ENCODE measurements at places on chromosomes 5 and 9.

DNA sequence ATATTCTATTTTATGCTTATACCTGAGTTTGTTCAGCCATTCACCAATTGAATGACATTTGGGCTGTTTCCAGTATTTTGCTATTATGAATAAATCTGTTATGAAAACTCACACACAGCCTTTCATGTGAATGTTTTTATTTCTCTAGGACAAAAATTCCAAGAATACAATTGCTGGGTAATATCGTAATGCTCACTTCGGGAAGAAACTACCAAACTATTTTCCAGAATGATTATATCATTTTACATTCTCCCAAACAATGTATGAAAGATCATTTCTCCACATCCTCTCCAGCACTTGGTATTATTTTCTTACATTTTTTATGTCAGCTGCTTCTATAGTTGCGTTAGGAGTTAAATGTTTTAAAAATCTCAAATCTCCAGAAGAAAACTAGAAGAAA is 58.3 kb upstream of the LHFPL2 start:
- DNase-seq, result no peak

- DNase-seq, result no peak
These were observed 50.9 kb upstream of the CEMIP2 start for GRCh38 chr9:71819115-71819739.

- no peak for DNase-seq
These were observed 46.1 kb upstream of the RAI14 start for GRCh38 chr5:34609951-34610441.

- DNase-seq, result no peak
These were observed 174.6 kb downstream of the GOLPH3 start for GRCh38 chr5:31999470-31999869.

GRCh38 chr5:156218367-156219158 is 108.4 kb upstream of the SGCD start:
- DNase-seq, result no peak

GRCh38 chr9:134466869-134467616 is 140.8 kb downstream of the RXRA start:
- no peak for DNase-seq

GRCh38 chr5:131114754-131115153 is 50.3 kb downstream of the HINT1 start:
- DNase-seq, result no peak

DNA sequence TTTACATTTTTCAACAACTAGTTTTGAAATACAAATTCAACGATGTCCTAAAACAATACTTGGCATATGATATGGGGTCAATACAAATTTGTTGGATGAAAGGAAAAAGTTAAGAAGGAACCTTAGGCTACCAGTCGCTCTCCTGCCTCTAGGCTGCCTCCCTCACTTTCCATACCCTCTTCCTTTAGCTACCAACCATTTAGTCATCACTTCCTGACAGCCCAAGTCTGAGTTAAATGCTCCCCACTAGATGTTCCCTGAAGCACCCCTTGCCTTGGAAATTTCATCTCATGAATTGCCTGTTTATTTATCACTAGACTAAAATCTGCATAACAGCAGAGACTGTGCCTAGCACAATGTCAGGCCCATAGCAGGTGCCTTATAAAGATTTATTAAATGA is 2.7 kb upstream of the LARS1 start:
- no peak for DNase-seq

- peak; percentile 57 for DNase-seq
These were observed 391 bp upstream of the NRG2 start for GRCh38 chr5:140043508-140043872.

DNA sequence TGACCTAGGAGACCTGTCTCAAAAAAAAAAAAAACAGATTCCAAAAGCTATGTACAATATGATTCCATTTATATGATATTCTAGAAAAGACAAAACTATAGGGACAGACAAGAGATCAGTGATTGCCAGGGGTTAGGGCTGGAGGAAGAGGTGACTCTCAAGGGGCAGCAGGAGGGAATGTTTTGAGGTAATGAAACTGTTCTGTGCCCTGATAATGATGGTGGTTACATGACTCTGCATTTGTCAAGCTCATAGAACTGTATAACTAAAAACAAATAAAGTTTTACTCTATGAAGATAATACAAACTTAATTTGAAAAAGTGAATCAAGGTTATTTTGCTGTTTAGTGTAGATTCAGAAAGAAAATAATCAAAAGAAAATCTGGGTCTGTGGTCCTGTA is 125.3 kb upstream of the IQGAP2 start:
- no peak for DNase-seq

GRCh38 chr9:96532173-96532572 is 82.2 kb downstream of the HABP4 start:
- DNase-seq, result no peak

- no peak for DNase-seq
These were observed 205.8 kb downstream of the GABBR2 start for GRCh38 chr9:98502976-98503325.

- no peak for DNase-seq
These were observed 25.8 kb upstream of the SLC44A1 start for GRCh38 chr9:105218673-105219072.

DNA sequence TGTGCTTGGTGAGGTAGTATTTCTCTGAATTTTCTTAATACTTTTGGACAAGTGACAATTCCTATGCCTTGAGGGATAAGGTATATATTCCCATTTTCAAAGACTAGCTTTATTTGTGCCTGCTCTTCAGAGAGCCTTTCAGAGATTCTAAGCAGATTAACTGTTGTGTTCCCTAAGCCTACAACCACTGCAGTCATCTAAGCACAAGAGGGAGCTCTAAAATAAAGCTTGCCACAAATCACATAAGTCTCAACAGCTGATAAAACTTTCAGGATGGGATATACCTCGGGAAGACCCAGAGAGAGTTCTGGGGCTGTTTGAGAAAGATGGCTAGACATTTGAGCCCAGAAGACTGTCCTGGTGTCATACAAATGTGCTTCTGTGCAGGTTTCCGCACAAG is 157.3 kb downstream of the CYLC2 start:
- no peak for DNase-seq

GRCh38 chr9:114406441-114406840 is 18.7 kb upstream of the AKNA start:
- DNase-seq, result no peak

DNA sequence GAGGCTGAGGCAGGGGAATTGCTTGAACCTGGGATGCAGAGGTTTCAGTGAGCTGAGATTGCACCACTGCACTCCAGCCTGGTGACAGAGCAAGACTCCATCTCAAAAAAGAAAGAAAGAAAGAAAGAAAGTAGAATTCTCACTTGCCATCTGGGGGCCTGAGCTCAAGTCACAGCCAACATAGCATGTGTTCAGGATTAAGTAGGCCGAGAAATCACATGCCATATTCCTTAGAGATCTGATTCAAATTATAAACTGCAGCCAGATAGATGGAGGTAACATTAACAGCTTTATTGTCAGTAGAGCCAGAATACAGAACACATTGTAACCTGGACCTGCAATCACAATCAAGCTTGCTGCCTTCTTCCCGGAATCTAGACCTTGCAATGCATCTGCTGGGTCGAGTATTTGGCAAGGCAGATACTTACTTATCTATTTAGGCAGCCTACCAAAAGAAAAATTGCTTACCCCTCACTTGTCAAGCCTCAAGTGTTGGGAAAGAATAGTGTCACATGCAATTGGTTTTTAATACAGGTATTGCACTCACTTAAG is 173.7 kb downstream of the CPLANE1 start:
- DNase-seq, result no peak

- DNase-seq, result no peak
These were observed 4.4 kb upstream of the TBC1D13 start for GRCh38 chr9:128782669-128783068.

DNA sequence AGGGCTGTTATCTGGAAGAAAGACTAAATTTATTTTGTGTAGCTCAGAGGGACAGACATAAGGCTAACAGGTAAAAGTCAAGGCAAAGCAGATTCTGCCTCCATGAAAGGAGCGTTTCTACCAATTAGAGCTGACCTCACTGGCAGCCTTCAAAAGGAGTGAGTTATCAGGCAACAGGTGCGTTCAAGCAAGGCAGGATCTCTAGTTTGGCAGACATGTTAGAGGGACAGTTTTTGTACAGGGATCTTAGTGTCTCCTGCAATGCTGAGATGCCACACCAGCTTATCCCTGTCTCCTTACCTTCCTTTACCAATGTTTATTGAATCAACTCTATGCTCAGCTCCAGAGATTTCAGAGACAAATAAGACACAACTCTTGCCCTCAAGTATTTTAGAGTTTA is 73.8 kb downstream of the NRG2 start:
- no peak for DNase-seq

GRCh38 chr9:123349691-123350480 is 6.1 kb upstream of the CRB2 start:
- no peak for DNase-seq

DNA sequence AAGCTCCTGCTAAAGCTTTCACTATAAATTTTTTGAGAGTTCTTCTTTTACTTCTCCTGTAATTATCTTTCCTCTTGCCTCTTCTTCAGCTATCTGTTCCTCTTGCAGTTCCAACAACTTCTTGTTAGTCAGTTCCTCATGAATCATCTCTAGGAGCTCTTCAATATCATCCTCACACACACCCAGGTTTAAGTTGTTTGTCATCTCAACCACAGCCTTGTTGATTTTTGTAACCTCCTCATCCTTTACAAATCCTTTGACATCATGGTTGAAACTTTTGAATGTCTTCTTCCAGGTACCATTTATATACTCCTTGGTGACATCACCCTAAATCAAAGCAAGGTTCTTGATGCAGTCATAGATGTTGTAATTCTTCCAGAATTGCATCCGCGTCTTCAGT is 106.3 kb upstream of the MAMDC2 start:
- no peak for DNase-seq

- DNase-seq, result no peak
These were observed 5.6 kb upstream of the GZMA start for GRCh38 chr5:55096861-55097260.

GRCh38 chr9:5643005-5643624 is 14.2 kb downstream of the RIC1 start:
- no peak for DNase-seq

- DNase-seq, result no peak
These were observed 415.4 kb upstream of the GRAMD2B start for GRCh38 chr5:126007841-126008240.

GRCh38 chr5:57513785-57514184 is 31.2 kb upstream of the ACTBL2 start:
- DNase-seq, result no peak

DNA sequence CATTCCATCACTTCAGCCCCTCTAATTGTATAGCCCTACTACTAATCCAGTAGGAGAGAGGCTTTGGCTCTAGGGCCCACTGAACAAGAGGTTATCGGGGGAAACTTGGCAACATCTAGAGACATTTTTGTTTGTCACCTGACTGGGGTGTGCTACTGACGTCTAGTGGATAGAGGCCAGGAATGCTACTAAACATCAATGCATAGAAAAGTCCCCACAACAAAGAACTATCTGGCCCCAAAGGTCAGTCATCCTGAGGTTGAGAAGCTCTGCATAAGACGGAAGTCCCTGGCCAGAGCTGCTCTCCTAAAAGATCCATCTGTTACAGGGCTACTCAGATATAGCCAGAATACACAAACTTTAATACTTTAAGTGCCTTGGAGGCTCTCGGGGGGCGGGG is 570.6 kb upstream of the KLF4 start:
- DNase-seq, result no peak

GRCh38 chr5:14186059-14186830 is 43.1 kb downstream of the TRIO start:
- DNase-seq, result no peak

DNA sequence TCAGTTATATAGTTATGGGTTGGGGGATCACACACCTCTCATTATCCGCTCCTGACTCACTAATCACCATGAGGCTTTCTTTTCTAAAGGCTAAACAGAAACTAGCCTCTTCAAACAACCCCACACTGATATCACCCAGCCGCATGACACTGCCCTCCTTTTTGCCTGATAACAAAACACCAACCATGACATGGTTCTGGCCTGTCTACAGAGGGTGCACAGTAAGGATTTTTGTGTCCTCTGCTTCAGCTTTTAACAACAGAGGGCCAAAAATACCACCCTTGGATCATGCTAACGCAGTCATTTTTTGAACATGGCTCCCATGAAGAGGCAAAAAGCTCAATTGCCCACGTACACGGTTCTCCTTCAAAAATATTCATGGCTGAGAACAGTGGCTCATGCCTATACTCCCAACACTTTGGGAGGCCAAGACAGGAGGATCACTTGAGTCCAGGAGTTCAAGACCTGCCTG is 4.0 kb downstream of the CMBL start:
- DNase-seq, result no peak

GRCh38 chr5:155750571-155750970 is 576.4 kb upstream of the SGCD start:
- DNase-seq, result no peak

- DNase-seq, result no peak
These were observed 30.1 kb downstream of the EGR1 start for GRCh38 chr5:138495351-138495750.

GRCh38 chr5:149651686-149652085 is 70.4 kb downstream of the ARHGEF37 start:
- no peak for DNase-seq

- DNase-seq, result no peak
These were observed 31.1 kb downstream of the PAEP start for GRCh38 chr9:135592625-135593024.

DNA sequence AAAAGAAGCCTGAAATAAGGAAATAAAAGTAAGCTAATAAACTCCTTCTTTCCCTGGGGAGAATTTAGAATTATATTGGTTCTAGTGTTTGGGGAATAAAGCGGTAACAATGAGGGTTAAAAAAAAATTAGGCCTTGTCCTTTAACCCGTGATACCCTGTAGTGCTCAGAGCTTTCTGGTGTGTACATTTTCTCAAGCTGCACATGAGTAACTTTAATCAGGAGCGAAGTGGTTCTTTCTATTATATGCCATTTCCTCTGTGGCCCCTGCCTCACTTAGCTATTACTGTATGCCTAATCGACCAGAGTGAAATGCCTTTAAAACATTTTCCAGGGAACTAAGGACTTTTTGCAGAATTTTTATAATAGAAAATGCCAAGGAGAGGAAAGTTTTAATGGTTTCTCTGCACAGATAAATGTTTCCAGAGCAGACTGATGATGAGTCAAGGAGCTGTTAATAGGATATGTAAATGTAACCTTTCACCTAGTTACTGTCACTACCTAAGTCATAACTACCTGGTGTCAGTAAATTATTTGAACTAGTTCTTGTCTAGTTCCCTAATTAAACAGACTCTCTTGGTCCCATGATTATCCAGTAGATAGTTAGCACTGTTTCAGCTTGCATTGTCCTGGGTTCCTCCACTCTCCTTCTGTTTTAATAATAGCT is 7.6 kb downstream of the PAM start:
- no peak for DNase-seq

GRCh38 chr5:139214646-139215045 is 16.5 kb upstream of the SIL1 start:
- DNase-seq, result no peak

- DNase-seq, result no peak
These were observed 23.2 kb downstream of the LPCAT1 start for GRCh38 chr5:1500411-1501091.

- no peak for DNase-seq
These were observed 40.0 kb downstream of the CPLANE1 start for GRCh38 chr5:37208883-37209797.

DNA sequence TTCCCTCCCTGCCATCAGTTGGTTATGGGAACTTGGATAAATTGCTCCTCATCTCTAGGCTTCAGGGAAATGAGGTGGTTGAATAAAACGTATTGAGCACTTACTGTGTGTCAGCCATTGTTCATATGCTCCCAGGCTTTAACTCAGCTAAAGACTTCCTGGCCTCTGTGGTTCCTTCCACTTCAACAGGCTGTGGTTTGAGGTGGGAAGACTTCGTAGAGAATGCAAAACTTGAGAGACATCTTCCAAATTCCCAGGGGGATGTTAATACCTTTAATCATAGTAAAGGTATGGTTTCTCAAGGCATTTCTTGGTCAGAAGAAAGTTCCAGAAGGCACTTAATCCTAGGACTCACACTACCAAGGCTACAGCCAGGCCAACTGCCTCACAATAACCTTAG is 1.5 kb upstream of the GPX3 start:
- no peak for DNase-seq

Data from DMS 273 treated with DMSO at 0.1 percent for 48 hours (cell line).